ENCODE measurements at places on chromosomes 1 and 21.

- DNase-seq, result no peak
Observed at GRCh38 chr1:245682638-245683628, 528.1 kb downstream of the KIF26B start.

GRCh38 chr1:163050496-163050895, 18.7 kb upstream of the RGS4 start:
- no peak for DNase-seq

DNA sequence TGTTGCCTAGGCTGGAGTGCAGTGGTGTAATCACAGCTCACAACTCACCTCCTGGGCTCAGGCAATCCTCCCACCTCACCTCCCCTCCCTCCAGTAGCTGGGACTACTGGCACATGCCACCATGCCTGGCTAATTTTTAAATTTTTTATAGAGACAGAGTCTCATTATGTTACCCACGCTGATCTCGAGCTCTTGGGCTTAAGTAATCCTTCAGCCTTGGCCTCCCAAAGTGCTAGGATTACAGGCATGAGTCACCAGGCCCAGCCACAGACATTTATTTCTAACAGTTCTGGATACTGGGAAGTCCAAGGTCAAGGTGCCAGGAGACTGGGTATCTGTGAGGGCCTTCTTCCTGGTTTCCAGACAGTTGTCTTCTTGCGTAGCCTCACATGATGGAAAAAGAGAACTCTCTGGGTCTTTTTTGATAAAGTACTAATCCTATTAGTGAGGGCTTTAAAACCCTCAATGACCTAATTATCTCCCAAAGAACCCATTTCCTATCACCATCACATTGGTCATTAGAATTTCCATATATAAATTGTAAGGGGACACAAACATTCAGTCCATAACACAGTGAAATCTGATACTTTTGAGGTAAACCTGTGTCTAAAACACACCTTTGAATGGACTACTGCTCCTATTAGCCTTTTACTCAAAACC, 67.9 kb downstream of the PHACTR4 start:
- DNase-seq, result peak; percentile 33

GRCh38 chr1:46148318-46148717, 15.9 kb upstream of the PIK3R3 start:
- no peak for DNase-seq

GRCh38 chr1:196393742-196394141, 214.5 kb downstream of the KCNT2 start:
- DNase-seq, result no peak

- DNase-seq, result peak; percentile 54
Observed at GRCh38 chr1:210448297-210448892, 119.7 kb downstream of the HHAT start.

- DNase-seq, result no peak
Observed at GRCh38 chr1:58887059-58887458, 103.2 kb upstream of the JUN start.

- peak; percentile 4 for DNase-seq
Observed at GRCh38 chr1:95742591-95743089, 508.6 kb downstream of the RWDD3 start.

DNA sequence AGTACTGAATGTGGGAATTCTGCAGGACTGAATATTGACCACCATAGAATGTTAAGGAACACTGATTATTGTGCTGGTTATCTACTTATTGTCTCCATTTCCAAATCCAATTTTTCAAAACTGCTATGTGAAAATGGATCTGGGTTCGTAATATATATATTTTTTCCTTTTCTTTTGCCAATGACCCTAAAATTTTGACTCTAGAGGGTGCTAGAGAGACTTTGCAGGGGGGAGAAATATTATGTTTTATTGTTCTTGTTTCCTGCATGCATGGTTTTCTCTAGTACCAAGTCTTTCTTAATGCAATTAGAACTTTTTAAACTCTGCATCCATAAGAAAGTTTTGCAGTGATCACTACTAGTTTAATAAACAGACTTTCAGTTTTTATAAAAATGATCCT, 1256.9 kb downstream of the BRINP3 start:
- peak; percentile 2 for DNase-seq

GRCh38 chr1:158840236-158840635, 9.1 kb downstream of the MNDA start:
- no peak for DNase-seq

GRCh38 chr21:43191521-43191920, 22.7 kb downstream of the CRYAA start:
- DNase-seq, result no peak

DNA sequence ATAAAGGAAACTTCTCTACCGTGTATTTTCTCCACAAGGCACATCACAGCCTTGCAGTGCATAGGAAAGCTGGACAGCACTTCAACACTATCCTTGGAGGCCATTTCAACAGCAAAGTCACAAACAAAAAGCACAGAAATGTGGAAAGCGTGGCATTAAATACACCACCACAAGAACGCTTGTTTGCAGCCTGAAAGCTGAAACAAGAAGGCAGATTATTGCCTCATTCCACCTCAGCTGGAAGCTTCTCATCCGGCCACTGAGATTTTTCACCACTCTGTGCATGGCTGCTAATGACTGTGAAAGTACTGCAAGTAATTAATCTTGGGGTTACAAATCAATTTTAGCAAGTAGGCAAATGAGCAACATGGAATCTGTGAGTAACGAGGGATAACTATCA, 50.9 kb upstream of the GALNT2 start:
- DNase-seq, result no peak

GRCh38 chr1:230130172-230130944, 63.3 kb downstream of the GALNT2 start:
- DNase-seq, result no peak

DNA sequence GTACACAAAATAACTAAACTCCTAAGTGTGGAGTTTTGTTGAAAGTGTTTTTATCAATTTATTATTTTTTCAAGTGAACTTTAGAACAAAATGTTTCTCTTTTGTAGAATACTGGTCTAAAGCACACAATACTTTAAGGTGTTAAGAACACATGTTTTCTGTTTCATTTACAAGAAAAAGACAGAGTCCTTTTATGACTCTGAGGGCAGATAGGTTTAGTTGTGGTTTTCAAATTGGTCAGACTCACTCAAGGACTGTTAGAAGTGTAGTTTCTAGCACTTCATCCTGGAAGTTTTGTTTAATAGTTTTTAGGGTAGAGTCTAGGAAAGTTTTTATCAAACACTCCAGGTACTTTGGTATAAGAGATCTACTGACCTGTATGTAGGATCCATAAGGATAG, 376.5 kb downstream of the LRRIQ3 start:
- DNase-seq, result no peak

GRCh38 chr1:109863667-109864046, 47.0 kb upstream of the CSF1 start:
- peak; percentile 20 for DNase-seq

- DNase-seq, result no peak
Observed at GRCh38 chr1:44613941-44614340, 60.3 kb downstream of the TMEM53 start.

DNA sequence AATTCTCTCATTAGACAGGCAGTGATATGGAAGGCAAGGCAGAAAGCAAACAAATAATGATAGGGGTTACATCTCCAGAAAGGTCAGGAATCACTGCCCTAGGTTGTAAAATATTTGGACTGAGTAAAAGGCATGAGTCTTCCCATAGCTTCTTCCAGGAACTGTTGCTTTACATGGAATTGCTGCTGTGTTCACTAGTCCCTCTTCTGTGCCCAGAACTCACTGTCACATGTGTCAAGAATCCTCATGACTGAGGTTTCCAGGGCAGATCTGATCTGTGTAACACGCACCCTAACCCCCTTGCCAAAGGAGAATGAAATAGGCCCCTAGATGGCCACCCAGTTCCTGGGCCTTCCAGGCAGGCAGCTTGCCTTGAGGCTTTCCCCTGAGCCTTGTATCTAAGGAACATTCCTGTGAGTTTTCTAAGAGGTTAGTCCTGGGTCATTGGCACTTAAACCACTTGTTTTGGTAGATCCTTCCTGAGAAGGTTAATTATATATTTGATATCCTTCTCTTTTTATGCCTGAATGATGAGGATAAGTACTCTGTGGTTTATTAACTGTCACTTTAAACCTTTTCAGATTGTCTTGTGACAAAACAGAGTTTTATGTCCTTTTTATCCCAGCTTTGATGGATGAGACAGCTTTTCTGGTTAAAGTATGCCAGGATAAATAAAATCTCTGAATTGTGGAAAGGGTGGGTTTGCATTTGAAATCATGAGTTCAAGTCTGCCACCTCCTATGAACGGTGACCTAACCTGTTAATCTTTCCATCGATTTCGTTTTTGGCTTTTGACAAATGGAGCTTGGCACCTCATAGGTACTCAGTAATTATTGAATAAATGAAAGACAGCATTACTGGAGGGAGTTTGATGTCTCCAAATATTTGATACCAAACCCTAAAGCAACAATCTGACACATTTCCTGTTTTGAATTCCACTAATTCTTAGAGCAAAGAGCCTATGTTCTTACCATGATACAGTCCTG, 163.3 kb downstream of the DHRS3 start:
- DNase-seq, result no peak

DNA sequence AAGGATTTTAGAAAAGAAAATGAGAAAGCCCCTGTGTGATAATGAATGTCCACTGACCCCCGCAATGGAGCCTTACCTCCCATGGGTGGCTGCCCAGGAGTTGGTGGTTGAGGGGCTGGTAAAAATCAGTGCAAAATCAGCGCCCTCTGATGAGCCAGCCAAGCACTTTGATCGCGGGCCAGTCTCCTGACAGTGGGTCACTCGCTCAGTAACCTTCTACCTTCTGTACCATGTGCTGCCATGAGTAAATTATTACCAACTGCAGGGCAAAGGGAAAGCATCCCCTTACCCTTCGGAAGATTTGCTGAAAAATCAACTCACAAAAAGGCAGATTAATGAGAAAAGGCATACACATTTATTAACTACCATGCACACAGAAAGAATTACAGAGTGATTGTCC, 58.8 kb downstream of the KCNK1 start:
- no peak for DNase-seq
